ENCODE measurements at places on chromosomes 16 and 17.

GRCh38 chr16:9039210-9039609 lies 52.2 kb upstream of the HAPSTR1 start:
- DNase-seq, result no peak

DNA sequence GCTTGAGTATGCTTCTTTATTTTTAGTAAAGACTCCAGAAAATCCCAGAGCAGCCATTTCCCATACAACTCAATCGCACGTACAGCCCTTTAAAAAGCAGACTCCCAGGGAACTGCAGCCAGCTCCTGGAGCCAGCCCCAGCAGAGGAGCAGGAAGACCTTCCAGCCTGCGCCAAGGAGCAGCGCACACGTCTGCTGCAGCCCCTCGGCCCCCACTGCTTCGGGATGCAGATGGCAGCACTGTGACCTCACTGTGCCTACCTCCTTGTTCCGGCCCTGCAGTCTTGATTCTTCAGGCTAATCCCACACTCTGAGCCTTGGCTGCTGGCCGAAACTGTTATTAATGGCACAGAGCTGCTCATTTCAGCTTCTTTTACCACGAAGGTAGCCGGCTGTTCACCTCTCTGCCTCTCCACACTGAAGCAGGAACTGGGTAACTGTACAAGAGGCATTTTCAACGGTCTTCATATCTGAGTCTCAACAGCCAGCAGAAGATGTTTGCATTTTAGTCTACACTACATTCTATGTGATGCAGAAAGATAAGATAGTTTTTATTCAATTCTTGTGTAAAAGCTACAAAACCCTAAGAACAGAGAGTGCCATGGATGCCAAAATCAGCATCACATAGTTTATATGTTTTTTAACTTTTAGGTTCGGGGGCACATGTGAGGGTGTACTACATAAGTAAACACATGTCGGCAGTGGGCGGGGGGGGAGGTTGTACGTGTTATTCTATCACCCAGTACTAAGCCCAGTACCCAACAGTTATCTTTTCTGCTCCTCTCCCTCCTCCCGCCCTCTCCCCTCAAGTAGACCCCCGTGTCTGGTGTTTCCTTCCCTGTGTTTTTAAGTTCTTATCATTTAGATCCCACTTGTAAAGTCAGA lies 130.9 kb downstream of the ANKRD11 start:
- peak; percentile 92 for DNase-seq

DNA sequence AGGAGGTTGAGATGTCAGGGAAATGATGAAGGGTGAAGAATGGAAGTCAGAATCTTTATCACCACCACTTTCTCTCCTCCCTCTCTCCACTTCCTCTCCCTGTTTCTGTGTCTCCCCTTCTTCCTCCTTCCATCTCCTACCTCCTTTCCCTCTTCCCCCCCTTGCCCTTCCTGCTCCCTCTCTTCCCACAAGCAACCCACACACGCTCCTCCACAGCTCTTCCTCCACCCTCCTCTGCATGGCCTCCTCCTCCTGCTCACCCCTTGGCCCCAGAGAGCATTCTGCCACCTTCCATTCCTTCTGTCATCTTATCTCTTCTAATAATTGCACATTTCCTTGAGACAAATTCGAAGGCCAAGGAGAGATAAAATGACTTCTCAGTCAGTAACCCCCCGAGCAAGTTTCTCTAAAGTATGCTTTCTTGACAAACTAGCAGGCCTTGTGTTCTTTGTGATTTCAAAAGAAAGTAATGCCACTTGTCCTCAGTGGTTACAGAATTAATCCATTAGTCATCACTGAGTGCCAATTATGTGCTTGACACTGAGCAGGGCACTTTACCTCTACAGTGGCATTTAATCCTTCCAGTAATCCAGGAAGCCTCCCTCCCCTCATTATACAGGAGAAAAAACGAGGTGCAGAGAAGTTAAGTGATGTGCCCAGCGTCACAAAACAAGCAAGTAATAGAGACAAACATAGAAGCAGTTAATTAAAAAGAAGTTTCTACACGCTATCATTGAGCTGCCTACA lies 72.3 kb upstream of the CCL1 start:
- DNase-seq, result peak; percentile 32

DNA sequence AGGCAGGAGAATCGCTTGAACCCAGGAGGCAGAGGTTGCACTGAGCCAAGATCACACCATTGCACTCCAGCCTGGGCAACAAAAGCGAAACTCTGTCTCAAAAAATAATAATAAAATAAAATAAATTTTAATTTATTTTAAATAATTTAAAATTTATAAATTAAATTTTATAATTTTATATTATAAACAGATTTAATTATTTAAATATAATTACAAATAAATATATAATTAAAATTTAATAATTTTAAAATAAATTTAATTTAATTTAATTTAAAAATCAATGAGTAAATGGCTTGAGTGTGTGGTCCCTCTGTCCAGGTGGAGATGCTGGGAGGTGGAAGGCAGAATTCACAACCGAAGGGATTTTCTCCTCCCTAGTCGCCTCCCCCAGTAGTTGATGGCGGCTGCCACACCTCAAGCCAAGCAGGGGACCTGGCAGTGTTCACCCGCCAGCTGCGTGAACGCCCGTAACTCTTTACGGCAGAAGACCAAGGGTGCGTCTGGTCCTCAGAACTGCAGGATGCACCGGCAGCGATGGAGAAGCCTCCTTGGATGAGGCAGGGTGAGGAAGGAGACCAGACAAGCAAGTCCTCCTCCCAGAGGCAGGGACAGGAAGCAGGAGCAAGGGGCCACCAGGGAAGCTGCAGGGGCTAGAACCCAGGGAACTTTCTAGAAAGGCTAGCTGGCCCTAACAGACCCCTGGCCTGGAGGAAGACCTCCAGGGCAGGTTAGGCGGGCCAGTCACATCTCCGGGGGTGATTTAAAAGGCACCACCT lies 22.9 kb upstream of the KRT17 start:
- no peak for DNase-seq

GRCh38 chr16:694863-695354 lies 4.7 kb upstream of the WDR24 start:
- DNase-seq, result no peak

DNA sequence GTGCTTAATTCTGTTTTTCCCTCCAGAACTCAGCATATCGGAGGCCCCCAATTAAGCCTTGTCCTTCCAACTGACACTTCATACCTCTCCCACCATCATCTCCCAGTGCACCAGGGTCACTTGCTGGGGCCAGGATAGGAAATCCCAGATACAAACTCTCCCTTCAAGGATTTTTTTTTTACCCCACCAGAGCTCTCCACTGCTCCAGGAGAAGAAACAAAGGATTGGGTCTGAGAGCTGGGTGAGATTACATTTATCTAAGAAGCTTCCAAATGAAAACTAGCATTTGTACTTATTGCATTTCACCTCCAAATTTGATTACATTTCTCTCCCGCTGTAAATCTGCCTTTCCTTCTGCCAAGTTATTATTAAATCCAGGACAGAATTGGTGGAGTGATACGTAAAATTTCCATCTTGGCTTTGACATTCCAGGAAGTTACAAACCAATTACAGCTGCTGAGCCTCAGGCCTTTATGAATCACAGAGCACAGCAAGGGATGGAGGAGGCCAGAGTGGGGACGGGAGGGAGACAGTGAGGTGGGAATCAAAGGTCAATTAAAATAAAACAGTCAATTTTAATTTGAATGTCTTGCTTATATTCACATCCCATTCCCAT lies 123.5 kb downstream of the USP31 start:
- DNase-seq, result no peak

GRCh38 chr16:50146479-50147435 lies 6.3 kb upstream of the TENT4B start:
- DNase-seq, result no peak

DNA sequence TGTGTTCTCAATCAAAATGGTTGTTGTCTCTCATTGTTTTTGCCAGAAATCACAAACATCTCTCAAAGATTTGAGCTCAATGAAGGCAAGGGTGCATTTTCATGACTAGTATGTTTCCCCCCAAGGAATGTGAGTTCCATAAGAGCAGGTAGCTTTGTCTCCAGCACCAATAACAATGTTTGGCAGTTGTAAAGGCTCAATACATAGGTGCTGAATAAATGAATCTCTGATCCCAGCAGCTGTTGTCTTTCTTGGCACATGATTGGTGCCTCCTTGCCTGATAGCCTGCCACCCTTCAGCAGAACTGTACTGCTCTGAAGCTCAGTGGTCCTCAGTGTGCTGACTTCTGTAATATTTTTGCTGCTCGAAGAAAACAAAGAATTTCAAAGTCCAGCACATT lies 103.1 kb upstream of the CDH11 start:
- DNase-seq, result no peak

GRCh38 chr16:17471719-17472461 lies 1.1 kb upstream of the XYLT1 start:
- DNase-seq, result no peak

GRCh38 chr17:7112510-7113108 lies 2.0 kb downstream of the ASGR2 start:
- DNase-seq, result no peak

- no peak for DNase-seq
Measured at GRCh38 chr16:73049091-73049490, 1.2 kb upstream of the ZFHX3 start.

- peak; percentile 86 for DNase-seq
Measured at GRCh38 chr16:76653390-76654026, 376.3 kb downstream of the CNTNAP4 start.

DNA sequence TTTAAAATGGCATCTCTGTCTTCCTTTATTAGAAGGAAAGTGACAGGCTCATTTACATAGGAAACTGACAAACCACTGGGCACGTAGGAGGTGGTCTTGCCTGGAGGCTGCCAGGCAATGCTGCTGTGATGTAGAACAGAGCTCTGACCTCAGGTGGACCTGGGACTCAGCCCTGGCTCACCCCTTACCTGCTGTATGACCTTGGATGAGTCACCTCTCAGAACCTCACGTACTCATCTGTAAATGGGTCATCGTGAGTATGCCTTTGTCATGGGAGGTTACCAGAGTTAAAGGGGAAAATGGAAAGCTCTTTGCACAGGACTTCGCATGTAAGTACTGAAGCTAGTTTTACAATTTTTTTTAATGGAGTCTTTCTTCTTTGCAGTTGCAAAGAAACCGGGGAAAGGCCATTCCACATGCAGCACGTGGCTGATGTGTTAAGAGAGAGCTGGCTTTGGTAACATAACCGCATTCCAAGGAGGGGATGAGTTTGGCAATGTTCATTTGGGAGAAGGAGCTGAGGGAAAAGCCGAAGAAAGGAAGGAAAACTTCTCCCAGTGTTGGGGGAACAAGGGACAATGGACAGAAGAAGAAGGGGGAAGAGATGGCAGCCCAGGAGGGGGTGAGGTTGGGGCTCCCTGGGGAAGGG lies 37.4 kb upstream of the LONP2 start:
- no peak for DNase-seq

- DNase-seq, result peak; percentile 100
Measured at GRCh38 chr17:80147035-80147822, at the start of gene EIF4A3. Gene EIF4A3 (minus strand): TSS chr17:80147128. CDS start chr17:80146961, 167 bp downstream.

- DNase-seq, result peak; percentile 65
Measured at GRCh38 chr17:7119314-7119713, 4.7 kb upstream of the ASGR2 start.

- no peak for DNase-seq
Measured at GRCh38 chr16:55834049-55834448, 1.2 kb upstream of the CES1 start.

GRCh38 chr17:75315541-75316243 lies 26.5 kb upstream of the SLC25A19 start:
- no peak for DNase-seq

- DNase-seq, result no peak
Measured at GRCh38 chr17:16939606-16940115, 32.3 kb downstream of the TNFRSF13B start.

DNA sequence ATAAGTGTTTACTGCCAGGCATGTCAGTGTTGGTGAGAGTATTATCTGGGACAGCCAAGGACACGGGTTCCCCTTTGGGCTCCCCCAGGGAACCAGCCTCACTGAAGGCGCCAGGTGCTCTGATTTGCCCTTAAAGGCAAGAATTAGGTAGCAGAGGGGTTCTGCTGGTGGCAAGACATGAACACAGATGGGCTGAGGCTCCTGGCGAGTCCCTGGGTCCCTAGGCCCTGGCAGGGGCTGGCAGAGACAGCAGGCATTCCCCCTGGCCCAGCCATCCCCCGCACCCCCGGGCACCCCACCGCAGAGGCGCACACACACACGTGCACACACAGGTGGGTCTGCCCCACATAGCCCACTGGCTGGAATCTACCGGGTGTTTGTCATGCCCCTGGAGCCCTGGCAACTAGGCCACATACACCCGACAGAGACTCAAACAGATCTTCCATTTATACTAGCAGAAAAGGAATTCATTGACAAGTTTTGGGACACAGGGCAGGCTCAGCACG lies 153.3 kb downstream of the C16orf78 start:
- no peak for DNase-seq

GRCh38 chr17:9557857-9558256 lies 17.8 kb downstream of the STX8 start:
- no peak for DNase-seq

DNA sequence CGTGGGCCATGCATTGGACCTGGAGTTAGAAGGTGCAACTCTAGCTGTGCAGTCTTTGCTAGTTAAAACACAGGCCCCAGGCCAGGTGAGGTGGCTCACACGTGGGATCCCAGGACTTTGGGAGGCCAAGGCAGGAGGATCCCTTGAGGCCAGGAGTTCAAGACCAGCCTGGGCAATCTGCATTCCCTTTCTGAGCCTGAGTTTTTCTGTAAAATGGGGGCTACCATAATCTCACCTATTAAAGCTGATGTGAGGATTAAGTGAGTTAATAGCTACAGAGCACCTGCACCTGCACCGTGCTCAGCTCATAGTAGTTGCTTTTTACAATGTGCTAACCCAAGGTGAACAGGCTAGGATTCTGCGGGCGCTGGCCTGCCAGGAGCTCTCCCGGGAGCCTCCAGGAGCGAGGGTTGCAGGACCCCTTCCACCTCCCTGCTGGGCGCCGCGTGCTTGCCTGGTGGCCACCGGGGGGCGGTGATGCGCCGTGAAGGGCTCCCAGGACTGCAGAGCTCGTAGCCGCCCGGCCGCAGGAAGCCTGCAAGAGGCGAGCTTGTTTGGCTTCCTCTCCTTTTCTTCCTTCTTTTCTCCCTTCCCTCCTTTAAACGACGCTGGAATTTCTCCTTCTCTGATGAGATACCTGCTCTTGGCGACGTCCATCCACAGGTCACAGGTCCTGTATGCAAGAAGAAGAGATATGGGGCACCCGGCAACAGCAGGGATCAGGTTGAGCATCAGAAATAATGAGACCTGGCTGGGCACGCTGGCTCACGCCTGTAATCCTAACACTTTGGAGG lies 51.3 kb downstream of the ZFP90 start:
- DNase-seq, result peak; percentile 66

GRCh38 chr17:43830510-43831140 lies 2.3 kb downstream of the MPP3 start:
- DNase-seq, result no peak

GRCh38 chr16:25052151-25052511 lies 37.0 kb upstream of the ARHGAP17 start:
- no peak for DNase-seq

All from NCI-H82 (cell line).